ENCODE measurements at places on chromosomes 7 and 10. TPM values are rescaled to one million over a fixed set of nuclear protein-coding genes. Genes with fewer than 3 reads are reported as not detected.

The NPM3 gene
- 137 TPM for total RNA-seq

The RBP3 gene
- total RNA-seq = not detected

The RET gene
- total RNA-seq = not detected

GRCh38 chr10:34526758-34527730, 288.1 kb downstream of the PARD3 start:
- peak overlapping the region; percentile 15 for H3K4me3 ChIP-seq
- H3K36me3 ChIP-seq = no peaks in the 10 kb centered on the region
- peak; percentile 78 for DNase-seq
- peak overlapping the region; percentile 97 for H3K27ac ChIP-seq
- H3K4me1 ChIP-seq = peaks cover 45% of the 10 kb centered on the region

GRCh38 chr10:9010931-9011670, 956.6 kb downstream of the GATA3 start:
- H3K4me3 ChIP-seq = no peak overlapping the region
- no peak overlapping the region for H3K27ac ChIP-seq
- H3K27me3 ChIP-seq = no peaks in the 10 kb centered on the region
- H3K4me1 ChIP-seq = no peaks in the 10 kb centered on the region

DNA sequence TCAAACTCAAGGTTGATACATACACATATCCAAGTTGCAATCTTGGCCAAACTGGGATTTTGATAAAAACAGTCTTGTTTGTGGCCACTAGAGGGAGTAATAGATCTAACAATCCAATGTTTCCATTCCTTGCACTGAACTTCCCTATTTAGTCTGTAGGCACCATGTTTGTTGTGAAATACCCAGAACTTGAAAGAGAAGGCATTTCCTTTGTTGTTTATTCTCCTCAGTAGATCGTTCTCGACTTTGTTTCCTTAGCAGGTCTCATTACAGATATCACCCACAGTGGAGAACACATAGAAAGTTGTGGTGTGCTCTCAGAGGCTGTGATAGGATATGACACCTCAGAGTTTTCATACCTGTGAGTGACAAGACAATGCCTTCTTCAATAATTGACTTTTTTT, 70.3 kb upstream of the MXI1 start:
- H3K4me1 ChIP-seq = peaks cover 3% of the 10 kb centered on the region
- H3K36me3 ChIP-seq = peaks cover 31% of the 10 kb centered on the region
- H3K27me3 ChIP-seq = no peaks in the 10 kb centered on the region
- H3K4me3 ChIP-seq = no peak overlapping the region
- H3K27ac ChIP-seq = no peak overlapping the region

DNA sequence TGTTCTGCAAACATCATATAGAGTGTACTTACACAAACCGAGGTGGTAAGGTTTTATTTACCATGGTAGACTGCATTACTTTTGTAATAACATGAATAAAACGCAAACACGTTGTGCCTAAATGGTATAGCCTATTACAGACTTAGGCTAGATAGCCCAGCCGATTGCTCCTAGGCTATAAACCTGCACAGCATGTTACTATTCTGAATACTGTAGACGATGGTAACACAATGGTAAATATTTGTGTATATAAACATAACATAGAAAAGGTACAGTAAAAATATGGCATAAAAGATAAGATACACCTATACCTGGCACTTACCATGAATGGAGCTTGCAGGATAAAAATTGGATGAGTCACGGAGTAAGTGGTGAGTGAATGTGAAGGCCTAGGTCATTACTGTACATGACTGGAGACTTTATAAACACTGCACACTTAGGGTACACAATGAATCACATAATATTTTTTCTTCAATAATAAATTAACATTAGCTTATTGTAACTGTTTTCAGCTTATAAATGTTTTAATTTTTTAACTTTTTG, 16.3 kb downstream of the AKR1D1 start:
- H3K27ac ChIP-seq = no peak overlapping the region
- no peaks in the 10 kb centered on the region for H3K4me1 ChIP-seq
- H3K27me3 ChIP-seq = no peaks in the 10 kb centered on the region
- DNase-seq = no peak

DNA sequence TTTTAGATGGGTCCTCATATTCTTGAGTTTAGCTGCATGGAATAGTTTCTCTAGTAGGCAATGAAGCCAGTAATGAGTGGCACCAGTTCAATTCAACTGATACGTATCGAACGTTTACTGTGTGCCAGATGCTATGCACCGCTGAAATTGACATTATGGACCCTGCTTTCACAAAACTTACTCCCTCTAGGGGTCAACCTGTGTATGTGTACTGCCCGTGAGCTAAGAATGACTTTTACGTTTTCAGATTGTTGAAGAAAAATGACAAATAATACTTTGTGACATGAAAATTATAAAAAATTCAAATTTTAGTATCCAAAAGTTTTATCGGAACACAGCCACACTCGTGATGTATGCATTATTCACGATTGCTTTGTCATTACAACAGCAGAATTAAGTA, 95.5 kb downstream of the ZMYND11 start:
- no peak overlapping the region for H3K4me3 ChIP-seq
- no peaks in the 10 kb centered on the region for H3K4me1 ChIP-seq
- DNase-seq = peak; percentile 16
- no peak overlapping the region for H3K27ac ChIP-seq
- H3K27me3 ChIP-seq = no peaks in the 10 kb centered on the region

GRCh38 chr10:52488606-52489485, 174.8 kb downstream of the DKK1 start:
- H3K36me3 ChIP-seq = no peaks in the 10 kb centered on the region
- H3K27ac ChIP-seq = peak overlapping the region; percentile 20
- no peak for DNase-seq
- peaks cover 42% of the 10 kb centered on the region for H3K4me1 ChIP-seq
- no peaks in the 10 kb centered on the region for H3K27me3 ChIP-seq
- no peak overlapping the region for H3K4me3 ChIP-seq

DNA sequence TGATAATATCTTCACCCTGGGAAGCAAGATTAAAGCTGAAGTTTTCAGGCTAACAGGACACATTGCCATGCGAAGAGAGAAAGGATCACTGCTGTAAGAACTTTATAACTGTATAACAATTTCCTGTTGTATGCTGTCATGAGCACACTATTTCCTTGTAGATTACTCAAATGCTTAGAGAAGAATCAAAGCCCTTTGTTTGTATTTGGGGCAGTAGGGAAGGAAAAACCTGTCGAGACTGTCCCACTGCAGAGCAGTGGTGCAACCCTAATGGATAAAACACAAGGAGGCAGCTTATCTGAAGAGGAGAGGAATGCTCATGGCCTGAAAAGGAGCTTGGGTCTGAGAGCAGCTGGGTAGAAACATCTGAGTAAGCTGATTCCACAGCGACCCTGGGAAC, 327.7 kb upstream of the NPSR1 start:
- H3K27me3 ChIP-seq = no peaks in the 10 kb centered on the region
- H3K4me3 ChIP-seq = no peak overlapping the region
- DNase-seq = no peak
- H3K27ac ChIP-seq = no peak overlapping the region
- no peaks in the 10 kb centered on the region for H3K4me1 ChIP-seq
- no peaks in the 10 kb centered on the region for H3K36me3 ChIP-seq

GRCh38 chr10:110644598-110645462, 694 bp downstream of the RBM20 start:
- DNase-seq = peak; percentile 70
- peaks cover 55% of the 10 kb centered on the region for H3K4me1 ChIP-seq
- no peaks in the 10 kb centered on the region for H3K27me3 ChIP-seq
- peaks cover 11% of the 10 kb centered on the region for H3K36me3 ChIP-seq
- peak overlapping the region; percentile 93 for H3K27ac ChIP-seq

DNA sequence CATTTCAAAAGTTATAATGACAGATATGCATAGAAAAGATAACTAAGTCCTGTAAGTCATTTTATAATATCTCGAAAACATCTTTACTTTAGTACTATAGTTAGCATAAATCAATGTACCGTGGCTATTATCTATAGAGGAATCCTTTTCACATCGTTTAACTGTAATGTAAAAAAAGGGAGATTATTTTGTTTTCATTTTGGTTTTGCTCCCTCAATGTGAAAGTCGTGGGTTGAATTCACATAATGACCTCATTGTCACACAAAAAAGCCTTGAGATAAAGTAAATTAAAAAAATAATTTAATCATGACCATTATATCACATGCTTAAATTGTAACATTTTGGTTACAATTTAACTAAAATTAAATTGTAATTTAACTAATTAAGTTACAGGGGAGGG, 560.5 kb upstream of the POT1 start:
- H3K27ac ChIP-seq = no peak overlapping the region
- H3K27me3 ChIP-seq = no peaks in the 10 kb centered on the region

- H3K27me3 ChIP-seq = no peaks in the 10 kb centered on the region
- peaks cover 29% of the 10 kb centered on the region for H3K36me3 ChIP-seq
Observed at GRCh38 chr7:98252425-98253054, 508 bp upstream of the TECPR1 start.

DNA sequence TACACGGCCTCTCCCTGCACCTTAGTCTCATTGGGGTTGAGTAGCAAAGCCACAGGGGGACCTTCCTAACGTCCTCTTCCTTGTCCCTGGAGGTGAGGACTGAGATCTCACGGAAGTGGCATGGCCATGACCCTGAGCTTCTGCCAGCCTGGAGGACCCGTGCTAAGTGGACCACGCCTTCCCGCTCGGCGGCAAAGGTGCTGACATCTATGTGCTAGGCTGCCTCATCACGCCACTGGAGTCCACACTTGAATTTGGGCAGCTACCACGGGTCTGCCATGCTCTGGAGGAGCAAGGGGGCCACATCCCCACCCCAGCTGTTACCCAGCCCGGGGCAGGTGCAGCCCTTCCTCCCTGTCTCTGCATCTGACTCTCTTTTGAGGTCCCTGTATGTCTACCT, 15.3 kb downstream of the GHRHR start:
- H3K4me3 ChIP-seq = no peak overlapping the region
- H3K36me3 ChIP-seq = no peaks in the 10 kb centered on the region
- DNase-seq = no peak
- H3K4me1 ChIP-seq = no peaks in the 10 kb centered on the region

DNA sequence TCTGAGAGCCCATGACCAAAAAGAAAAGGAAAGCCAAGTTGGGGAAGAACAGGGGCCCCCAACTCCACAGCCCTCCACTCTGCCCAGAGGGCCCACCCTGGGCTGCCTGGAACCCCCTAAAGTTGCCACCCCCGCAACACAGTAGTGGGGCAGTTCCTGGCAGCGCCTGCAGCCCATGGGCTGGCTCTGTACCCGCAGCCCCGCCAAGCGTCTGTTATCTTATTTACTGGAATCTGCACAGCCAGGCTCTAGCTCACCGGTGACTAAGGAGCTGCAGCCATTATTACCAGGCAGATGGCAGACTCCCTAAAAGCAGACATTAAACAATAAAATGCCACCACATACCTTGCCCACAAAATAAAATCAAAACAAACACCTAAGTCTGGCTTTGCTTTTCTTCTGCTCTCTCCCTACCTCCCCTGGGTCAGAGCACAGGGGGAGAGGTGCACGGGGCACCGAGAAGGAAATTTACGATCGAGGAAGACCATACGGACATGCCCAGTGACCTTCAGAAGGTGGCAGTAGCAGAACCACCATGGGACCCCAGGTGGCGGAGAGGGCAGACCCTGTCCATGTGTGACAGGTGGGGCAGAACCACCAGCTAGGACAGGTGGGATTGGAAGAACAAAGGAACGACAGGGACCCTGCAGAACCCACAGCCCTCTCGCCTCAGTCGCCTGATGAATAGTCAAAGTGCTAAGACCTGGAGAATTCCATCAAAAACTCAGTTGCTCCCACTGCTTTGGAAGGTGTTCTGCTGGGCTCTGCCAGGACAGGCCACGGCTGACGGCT, 66.3 kb downstream of the PRKAG2 start:
- no peaks in the 10 kb centered on the region for H3K4me1 ChIP-seq
- DNase-seq = no peak
- H3K36me3 ChIP-seq = no peaks in the 10 kb centered on the region
- H3K27me3 ChIP-seq = peaks cover under 1% of the 10 kb centered on the region
- H3K4me3 ChIP-seq = no peak overlapping the region
- no peak overlapping the region for H3K27ac ChIP-seq

Data from SJSA1 (cell line).